Muscle of leg (tissue), 16 donors: ENCODE measurements at places on chromosomes 1 and 21. TPM values are rescaled to one million over a fixed set of nuclear protein-coding genes. Genes with fewer than 3 reads are reported as not detected.

Gene TNNT2
- 408 TPM for total RNA-seq

Gene FMO5
- total RNA-seq: 1.0 TPM

Gene UBL4B
- total RNA-seq: not detected

Gene KISS1
- total RNA-seq: 5.6 TPM

Gene LCE2A
- total RNA-seq: not detected

Gene PTGFR
- 24.1 TPM for total RNA-seq

Gene CRP
- not detected for total RNA-seq

Gene CNR2
- under 0.01 TPM for total RNA-seq

Gene TFF2
- not detected for total RNA-seq

Gene ASCL5
- 0.04 TPM for total RNA-seq

Gene SPRR2D
- total RNA-seq: not detected

Gene FALEC
- 0.84 TPM for total RNA-seq

Gene PCP4L1
- 0.04 TPM for total RNA-seq

Gene FOXD3
- 6.4 TPM for total RNA-seq

Gene ALX3
- not detected for total RNA-seq

Gene C4BPA
- total RNA-seq: 0.09 TPM

Gene ATP1A2
- total RNA-seq: 55.0 TPM

Gene SPTA1
- 1.2 TPM for total RNA-seq

Gene MYOC
- 9.7 TPM for total RNA-seq

Gene TBX19
- 0.80 TPM for total RNA-seq

Gene CCDC185
- not detected for total RNA-seq

Gene ATXN7L2
- total RNA-seq: 8.5 TPM

Gene TTC34
- total RNA-seq: 0.22 TPM

Gene NPHS2
- total RNA-seq: not detected

Gene MFAP2
- 89.3 TPM for total RNA-seq

Gene IQGAP3
- 5.3 TPM for total RNA-seq

Gene AIDA
- 29.7 TPM for total RNA-seq

Gene CD101
- total RNA-seq: 3.5 TPM

Gene PSRC1
- total RNA-seq: 11.4 TPM

Gene BCAR3
- 15.3 TPM for total RNA-seq

Gene RNF186
- total RNA-seq: not detected

Gene OR2L5
- total RNA-seq: not detected

Gene PARS2
- total RNA-seq: 6.4 TPM

Gene NBPF14
- total RNA-seq: 23.2 TPM

Gene RHOC
- total RNA-seq: 252 TPM

Gene RCSD1
- total RNA-seq: 40.8 TPM

Gene SH2D2A
- total RNA-seq: 0.71 TPM

Gene LENEP
- 0.40 TPM for total RNA-seq

Gene PKP1
- total RNA-seq: 3.3 TPM

Gene TMPRSS2
- total RNA-seq: not detected

Gene RHEX
- 0.62 TPM for total RNA-seq

Gene SLFNL1
- 0.58 TPM for total RNA-seq

Gene ITLN2
- not detected for total RNA-seq

Gene GLMN
- total RNA-seq: 13.0 TPM

Gene OR2G6
- not detected for total RNA-seq

Gene PAQR6
- 1.2 TPM for total RNA-seq

Gene AIRE
- total RNA-seq: 0.04 TPM

Gene CCT8
- total RNA-seq: 117 TPM

Gene FLG
- total RNA-seq: not detected
